Activated naive CD4-positive, alpha-beta T cell treated with Interleukin-2 at 50 U/mL for 16 hours (primary cell): ENCODE measurements at places on chromosomes 2 and 18.

- DNase-seq, result no peak
Measured at GRCh38 chr2:160376576-160376975, 117.0 kb downstream of the RBMS1 start.

DNA sequence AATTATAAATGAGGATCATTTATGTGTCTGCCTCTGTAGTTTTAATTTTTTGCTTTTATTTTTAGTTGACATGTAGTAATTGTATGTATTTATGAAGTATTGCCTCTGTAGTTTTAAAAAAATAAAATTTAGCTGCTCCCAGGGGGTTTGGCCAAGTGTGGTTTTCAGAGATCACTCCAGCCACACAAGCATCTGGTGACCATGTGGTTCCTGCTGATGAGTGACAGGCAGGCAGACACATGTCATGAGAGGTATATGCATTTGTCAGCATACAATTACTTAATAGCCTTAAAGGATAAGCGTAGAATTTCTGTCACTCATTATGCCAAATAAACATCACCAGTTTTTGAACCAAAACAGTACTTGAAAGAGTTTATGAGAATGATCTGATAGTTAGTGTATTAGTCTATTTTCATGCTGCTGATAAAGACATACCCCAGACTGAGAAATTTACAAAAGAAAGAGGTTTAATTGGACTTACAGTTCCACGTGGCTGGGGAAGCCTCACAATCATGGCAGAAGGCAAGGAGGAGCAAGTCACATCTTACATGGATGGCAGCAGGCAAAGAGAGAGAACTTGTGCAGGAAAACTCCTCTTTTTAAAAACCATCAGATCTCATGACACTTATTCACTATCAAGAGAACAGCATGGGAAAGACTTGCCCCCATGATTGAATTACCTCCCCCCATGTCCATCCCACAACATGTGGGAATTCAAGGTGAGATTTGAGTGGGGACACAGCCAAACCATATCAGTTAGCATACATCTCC, 29.6 kb downstream of the MREG start:
- DNase-seq, result no peak

- no peak for DNase-seq
Measured at GRCh38 chr2:2577407-2577831, 246.3 kb upstream of the MYT1L start.

DNA sequence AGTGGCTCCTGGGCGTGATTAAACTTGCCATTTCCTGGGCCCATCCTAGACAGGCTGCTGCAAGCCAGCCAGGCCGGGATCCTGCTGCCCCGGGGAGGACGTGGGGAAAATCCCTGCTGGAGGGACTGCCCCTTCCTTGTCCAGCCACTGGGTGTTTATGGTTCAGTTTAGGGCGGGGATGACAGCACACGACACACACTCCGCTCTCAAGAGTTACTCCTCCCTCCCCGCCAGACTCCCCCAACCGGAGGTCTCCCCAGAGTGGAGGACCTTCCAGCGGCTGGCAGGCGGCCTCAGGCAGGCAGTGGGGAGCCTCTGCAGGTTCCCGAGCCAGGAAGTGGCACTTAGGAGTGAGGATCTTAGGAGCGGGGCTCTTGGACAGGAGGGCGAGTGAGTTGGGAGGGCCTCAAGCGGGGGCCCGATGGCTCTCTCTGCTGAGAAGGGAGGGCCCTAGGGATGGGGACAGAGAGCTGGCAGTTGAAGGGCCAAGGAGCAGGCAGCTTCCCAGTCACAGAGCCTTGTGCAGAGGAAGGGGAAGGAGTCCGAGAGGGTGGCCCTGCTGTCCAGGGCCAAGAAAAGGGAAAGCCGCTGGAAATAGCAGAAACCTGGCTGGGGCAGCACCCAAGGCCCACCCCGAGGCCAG, 5.7 kb upstream of the GPR35 start:
- DNase-seq, result no peak

DNA sequence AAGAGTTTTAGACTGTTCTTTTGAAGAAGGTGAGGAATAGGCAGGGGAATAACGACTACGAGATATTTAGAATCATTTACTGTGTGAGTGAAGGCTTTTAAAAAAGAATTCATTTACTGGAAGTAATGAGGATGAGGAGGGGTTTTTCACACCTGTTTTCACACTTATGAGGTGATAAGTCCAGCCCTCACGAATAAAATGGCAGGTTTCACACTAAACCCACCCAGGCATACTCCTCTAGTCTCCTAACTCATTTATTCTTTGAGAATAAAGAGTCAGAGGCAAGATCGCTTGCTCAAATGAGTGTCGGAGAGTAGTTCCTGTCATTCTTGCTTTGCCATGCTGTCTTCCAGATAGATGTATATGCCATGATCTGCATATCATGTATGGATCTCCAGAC, 79.0 kb upstream of the ZEB2 start:
- DNase-seq, result no peak

DNA sequence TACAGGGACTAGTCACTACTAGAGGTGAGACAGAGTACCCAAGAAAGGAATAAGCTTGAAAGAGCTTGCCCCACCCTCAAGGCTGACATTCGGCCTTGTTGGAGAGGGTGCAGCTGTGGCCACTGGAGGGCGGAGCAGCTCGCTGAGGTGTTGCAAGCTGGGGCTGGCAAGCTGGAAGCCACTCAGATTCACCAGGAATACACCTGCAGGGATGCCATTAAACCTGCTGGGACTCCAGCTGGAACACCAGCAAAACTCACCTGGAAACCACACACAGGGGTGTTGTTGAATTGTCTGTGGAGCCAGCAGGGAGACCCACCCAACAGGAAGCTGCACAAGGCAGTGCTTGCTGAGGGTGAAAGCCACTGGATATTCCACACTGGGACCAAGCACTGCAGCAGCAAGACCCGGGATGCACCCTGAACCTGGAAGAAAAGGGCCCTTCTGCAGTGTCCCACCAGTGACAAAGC, 26.1 kb downstream of the KCTD18 start:
- DNase-seq, result no peak

DNA sequence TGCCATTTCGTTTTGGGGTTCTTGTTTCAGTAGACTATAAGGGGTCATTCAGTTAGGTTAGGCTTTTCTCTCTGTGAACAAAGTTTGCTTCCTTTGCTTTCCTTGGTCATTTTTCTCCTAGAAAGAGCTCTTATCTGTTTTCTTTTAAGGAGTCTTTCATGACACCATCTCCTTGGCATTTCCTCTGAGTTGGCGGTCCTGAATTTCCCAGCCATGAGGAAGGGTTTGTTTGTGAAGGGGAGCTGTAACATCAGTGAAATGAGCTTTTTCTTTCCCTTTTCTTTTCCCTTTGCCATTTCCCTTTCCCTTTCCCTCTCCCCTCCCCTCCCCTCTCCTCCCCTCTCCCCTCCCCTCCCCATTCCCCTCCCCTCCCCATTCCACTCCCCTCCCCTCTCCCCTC, 61.7 kb downstream of the MAP4K4 start:
- DNase-seq, result no peak

DNA sequence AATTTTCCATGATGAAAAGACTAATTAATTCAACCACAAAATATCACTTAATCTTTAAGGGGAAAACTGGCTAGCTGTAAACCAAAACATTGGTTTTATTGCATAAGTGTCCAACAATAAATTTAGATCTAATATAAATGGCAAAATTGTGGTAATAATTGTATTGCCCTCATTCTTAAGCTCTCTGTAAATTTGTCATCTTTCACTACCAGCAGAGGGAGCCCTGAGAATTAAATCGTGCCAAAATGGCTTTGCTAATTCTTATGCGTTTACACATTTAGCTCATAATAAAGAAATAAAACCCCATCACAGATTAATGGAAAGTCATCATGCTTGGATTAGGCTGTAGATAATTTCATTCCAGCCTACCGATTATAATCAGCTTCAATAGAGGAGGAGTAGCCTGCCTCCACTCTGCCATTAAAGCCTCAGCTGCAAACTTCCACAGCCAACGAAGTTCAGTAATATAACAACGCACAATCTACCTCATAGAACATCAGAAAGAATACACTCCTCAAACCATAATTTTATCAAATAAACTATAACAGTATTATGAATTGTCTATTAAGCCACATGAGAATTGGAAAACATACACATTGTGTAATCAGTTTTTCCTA, 70.0 kb upstream of the ATP5MC3 start:
- DNase-seq, result no peak

DNA sequence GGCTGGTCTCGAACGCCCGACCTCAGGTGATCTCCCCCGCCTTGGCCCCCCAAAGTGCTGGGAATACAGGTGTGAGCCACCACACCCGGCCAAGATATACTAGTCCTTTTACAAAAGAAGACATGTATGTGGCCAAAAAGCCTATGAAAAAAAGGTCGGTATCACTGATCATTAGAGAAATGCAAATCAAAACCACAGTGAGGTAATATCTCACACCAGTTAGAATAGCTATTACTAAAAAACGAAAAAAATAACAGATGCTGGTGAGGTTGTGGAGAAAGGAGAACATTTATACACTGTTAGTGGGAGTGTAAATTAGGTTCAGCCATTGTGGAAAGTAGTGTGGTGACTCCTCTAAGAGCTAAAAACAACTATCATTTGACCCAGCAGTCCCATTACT, 26.4 kb downstream of the KLHL23 start:
- DNase-seq, result no peak

GRCh38 chr2:222649801-222650200, 6.1 kb downstream of the FARSB start:
- no peak for DNase-seq

GRCh38 chr18:10946058-10946457, 203.3 kb downstream of the PIEZO2 start:
- DNase-seq, result no peak

DNA sequence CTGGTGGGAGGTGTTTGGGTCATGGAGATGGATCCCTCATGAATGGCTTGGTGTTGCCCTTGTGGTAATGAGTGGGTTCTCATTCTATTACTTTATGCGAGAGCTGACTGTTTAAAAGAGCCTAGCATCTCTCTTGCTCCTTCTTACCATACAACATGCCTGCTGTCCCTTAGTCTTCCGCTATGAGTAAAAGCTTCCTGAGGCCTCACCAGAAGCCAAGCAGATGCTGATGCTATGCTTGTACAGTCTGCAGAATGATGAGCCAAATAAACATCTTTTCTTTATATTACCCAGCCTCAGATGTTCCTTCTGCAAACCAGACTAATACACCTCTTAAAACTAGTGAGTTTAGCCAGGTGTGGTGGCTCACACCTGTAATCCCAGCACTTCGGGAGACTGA, 23.1 kb downstream of the EVA1A start:
- DNase-seq, result no peak

GRCh38 chr2:124547700-124548099, 522.6 kb downstream of the CNTNAP5 start:
- DNase-seq, result no peak
